ENCODE measurements at places on chromosomes 1 and 21. TPM values are rescaled to one million over a fixed set of nuclear protein-coding genes. Genes with fewer than 3 reads are reported as not detected.

DNA sequence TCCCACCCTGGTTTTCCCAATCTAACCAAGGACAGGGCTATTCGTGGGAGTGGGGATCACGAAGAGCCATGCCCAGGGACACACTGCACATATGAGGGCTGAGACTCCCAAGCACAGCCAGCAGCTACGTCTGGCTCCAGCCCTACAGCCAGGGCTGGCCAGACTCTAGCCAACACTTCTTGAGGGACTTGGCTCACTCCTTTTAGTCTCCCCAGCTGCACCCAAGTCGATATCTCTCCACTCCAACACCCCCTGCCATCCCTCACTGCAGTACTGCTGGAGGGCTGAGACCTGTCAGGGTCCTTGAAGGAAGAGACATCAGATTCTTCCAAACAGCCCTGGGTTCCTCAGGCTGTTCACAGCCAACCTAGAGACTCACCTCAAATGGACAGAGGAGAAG lies 62.6 kb downstream of the CD46 start:
- DNase-seq = no peak

- DNase-seq = no peak
These were observed 3.2 kb upstream of the IKBKE start for GRCh38 chr1:206466840-206467649.

DNA sequence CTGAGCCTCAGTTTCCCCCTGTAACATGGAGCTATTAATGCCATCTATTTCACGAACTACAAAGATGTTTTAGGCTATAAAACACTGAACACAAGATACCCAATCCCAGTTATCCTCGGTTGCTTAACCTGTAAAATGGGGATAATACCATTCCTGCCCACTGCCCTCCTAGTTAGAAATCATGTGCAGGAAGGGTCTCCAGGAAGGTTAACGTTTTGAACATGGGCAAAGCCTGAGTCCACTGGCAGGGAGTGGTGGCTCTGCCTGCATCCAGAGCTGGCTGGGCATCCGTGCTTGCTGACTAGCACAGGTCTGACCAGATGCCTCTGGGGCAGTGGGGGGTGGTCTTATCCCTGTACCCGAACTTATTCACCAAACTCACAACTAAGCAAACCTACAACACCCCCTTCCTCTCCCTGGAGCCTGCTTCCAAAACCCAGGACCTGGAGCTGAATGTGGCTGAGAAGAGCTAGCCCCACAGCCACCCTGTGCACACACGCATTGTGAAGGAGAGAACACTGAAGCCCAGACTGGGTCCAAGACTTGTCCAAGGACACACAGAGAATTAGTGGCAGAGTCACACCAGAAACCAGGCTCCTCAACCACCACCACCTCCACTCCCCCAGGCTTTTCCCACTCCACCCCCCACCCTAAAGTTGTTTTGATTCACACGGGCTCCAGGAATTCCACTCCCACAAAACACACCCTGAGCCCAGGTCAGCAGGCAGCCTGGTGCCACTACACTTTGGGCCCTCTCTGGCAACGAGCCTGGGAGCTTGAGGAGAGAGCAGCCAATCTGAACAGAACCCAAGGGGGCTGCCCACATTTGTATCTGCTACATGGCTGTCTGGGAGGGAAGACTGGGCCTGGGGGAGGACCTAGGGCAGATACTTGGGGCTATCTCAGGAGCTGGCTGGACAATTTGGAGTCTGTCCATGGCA lies 1.6 kb downstream of the E2F2 start:
- DNase-seq = no peak

The SYTL1 gene
- total RNA-seq = not detected

The SLC25A34 gene
- total RNA-seq = 1.3 TPM

The CR2 gene
- total RNA-seq = not detected

DNA sequence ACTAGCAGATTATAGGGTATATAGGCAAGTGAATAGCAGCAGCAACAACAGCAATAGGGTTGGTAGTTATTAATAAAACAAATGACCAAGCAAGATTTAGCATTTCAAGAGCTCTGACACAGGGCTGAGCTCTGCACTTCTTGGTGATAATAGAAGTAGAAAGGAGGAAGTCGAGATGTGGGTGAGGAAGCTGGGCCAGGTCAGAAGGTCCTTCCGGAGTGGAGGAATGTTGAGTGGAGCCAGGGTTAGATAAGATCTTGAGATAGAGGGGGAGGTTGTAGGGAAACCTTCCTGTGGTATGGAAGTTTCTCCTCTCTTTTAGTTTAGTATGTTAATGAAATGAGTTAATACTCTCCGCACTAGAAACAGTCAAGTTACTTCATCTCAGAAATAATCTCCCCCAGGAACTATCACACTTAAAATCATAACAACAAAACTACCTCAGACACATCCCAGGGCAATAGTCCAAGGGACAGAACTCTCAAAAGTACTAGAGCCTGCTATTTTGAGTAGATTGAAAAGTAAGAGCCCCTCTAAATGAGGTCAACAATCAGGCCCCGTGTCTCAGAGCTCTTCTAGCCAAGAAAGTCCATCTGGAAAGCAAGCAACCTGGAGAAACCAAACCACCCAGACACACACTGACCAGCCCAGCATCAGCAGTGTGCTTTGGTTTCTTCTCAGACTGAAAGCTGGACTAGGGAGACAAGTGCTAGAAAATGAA lies 45.4 kb upstream of the ATP1B1 start:
- no peak for DNase-seq

GRCh38 chr1:40825435-40825788 lies 36.8 kb downstream of the CITED4 start:
- DNase-seq = no peak
